ENCODE measurements at places on chromosomes 2 and 18. TPM values are rescaled to one million over a fixed set of nuclear protein-coding genes. Genes with fewer than 3 reads are reported as not detected.

GCKR gene
- not detected for total RNA-seq

SLC5A7 gene
- not detected for total RNA-seq

RGPD4 gene
- total RNA-seq = not detected

GULP1 gene
- 51.0 TPM for total RNA-seq

ASXL3 gene
- total RNA-seq = not detected

CNTNAP5 gene
- under 0.01 TPM for total RNA-seq

GBX2 gene
- not detected for total RNA-seq

RAX gene
- total RNA-seq = not detected

TUBA3E gene
- total RNA-seq = not detected

CRYGC gene
- not detected for total RNA-seq

SERPINB5 gene
- not detected for total RNA-seq

SCN7A gene
- total RNA-seq = not detected

PLCD4 gene
- total RNA-seq = 9.6 TPM

CRYBA2 gene
- 0.31 TPM for total RNA-seq

ATG9A gene
- 54.7 TPM for total RNA-seq

SIX2 gene
- total RNA-seq = not detected

ATP6V1B1 gene
- 0.73 TPM for total RNA-seq

HOXD11 gene
- not detected for total RNA-seq
